Cerebellum (tissue), 4 donors: ENCODE measurements at places on chromosomes 2 and 18. TPM values are rescaled to one million over a fixed set of nuclear protein-coding genes. Genes with fewer than 3 reads are reported as not detected.

NYAP2 gene
- 21.1 TPM for total RNA-seq

PKDCC gene
- total RNA-seq: 30.9 TPM

PMS1 gene
- 64.5 TPM for total RNA-seq

L3MBTL4 gene
- 2.9 TPM for total RNA-seq

DNAJC5G gene
- total RNA-seq: 1.3 TPM

ALKAL2 gene
- total RNA-seq: 2.4 TPM

CCDC85A gene
- total RNA-seq: 25.3 TPM

C2orf80 gene
- total RNA-seq: 12.2 TPM

SP5 gene
- total RNA-seq: 17.5 TPM

CRYGD gene
- 1.9 TPM for total RNA-seq

DYNAP gene
- not detected for total RNA-seq
